ENCODE measurements at places on chromosomes 5 and 9.

GRCh38 chr5:90473396-90474234, 956 bp downstream of the MBLAC2 start:
- peak; percentile 10 for DNase-seq

- DNase-seq = no peak
These were observed 7.3 kb upstream of the CTSV start for GRCh38 chr9:97046228-97046627.

DNA sequence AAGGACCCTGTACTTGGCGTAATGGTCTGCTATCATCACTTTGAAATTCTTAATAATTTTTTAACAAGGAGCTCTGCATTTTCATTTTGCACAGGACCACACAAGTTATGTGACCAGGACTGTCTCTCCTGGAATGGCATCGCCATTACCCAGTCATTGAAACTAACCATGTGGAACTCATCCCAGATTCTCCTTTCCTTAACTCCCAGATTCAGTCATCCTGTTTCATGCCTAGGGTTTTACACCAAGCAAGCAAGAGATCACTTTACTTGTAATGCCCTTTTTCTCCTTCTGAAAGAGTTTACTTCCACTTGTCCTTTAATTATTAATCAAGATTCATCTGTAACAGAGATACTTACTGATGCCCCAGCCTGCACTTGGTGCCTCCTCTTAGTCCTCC, 12.0 kb downstream of the FRMD3 start:
- no peak for DNase-seq

DNA sequence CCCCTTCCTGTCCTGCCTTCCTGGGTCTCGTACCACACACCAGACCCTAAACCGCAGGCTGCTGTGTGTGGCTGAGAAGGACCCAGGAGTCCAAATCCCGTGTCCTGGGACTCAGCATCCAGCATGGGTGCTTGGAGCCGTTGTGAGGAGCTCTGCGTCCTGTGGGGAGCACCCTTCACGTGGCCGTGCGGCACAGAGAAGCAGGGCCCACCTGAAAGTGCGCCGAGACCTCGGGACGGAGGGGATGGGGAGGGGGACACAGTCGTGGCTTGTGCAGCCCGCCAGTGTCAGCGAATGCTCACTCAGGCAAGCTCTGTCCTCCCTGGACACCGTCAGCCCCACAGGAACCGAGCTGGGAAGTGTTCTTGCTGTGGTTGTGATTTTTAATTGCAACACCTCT, 244.6 kb downstream of the CACNA1B start:
- DNase-seq = no peak

DNA sequence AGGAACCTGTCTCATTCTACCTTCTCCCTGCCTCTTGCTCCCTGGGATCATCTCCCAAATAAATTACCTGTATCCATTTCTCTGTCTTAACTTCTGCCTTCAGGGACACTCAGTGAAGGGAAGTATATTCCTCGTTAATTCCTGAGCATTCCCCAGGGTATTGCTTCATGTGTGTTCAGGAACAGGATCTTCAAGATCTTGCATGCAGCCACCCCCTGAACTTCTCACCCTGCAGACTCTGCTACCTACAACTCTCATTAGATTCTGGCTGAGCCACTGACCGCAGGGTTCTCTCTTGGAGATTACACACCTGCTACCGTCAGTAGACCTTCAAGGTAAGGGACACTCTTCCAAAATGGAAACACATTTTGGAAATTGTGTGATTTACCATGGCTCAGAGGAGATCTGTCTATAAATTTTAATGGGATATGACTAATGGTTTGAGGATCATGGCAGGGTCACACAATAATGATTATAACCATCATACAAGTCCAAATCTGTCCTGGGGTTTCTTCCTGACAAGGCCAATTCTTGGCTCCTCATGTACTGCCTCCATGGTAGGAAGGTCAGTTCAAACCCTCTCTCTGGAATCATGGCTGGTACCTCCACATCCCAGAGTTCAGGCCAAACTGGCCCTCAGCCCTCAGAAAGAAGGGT, 38.9 kb upstream of the UGCG start:
- DNase-seq = no peak

GRCh38 chr9:128369024-128369706, 2.0 kb upstream of the URM1 start:
- no peak for DNase-seq

Data from central memory CD4-positive, alpha-beta T cell (primary cell).